Psoas muscle (tissue), 8 donors: ENCODE measurements at places on chromosomes 1 and 21. TPM values are rescaled to one million over a fixed set of nuclear protein-coding genes. Genes with fewer than 3 reads are reported as not detected.

DNA sequence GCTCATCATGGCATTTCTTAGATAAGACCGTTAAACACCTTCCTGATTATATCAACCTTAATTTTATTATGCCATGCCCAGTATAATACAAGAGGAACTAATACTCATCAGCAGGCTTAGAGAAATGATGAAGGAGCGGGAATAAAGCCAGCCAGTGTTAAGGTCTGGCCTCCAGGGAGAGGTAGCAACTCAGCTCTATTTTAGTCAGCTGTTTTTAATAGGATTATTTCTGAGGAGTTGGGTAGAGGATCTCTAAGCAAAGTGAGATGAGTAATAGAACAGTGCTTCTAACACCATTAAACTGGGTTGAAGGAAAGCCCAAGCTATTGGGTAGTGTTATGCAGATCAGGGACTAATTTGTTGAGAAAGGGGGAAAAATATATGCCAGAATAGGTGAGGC lies 921.5 kb downstream of the TTLL7 start:
- H3K4me1 ChIP-seq, result no peaks in the 10 kb centered on the region
- H3K27ac ChIP-seq, result no peak overlapping the region
- no peak overlapping the region for H3K4me3 ChIP-seq
- H3K27me3 ChIP-seq, result no peaks in the 10 kb centered on the region
- no peak for DNase-seq

DNA sequence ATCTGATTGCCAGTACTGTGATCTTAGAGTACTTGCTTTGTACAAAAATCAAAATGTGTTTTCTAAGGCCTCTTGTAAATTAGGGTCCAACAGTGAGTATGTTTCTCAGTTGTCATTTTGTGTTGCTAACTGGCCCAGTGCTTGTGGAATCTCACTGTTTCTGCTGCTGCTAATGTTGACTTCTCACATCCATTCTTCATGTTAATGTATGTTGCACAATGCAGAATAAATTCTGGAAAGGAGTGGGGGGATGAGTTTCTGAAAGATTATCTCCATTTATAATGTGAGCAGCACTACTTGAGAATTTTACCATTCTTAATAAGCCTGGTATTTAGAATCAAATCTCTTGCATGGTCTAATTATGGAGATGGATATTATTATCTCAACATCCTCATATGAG lies 57.9 kb downstream of the CACHD1 start:
- H3K36me3 ChIP-seq, result no peaks in the 10 kb centered on the region
- H3K27ac ChIP-seq, result no peak overlapping the region
- H3K4me1 ChIP-seq, result no peaks in the 10 kb centered on the region
- H3K4me3 ChIP-seq, result no peak overlapping the region
- H3K27me3 ChIP-seq, result no peaks in the 10 kb centered on the region
- DNase-seq, result no peak

Gene MPZ
- 2.6 TPM for total RNA-seq

Gene OR2G6
- total RNA-seq, result not detected

Gene STUM
- 1.2 TPM for total RNA-seq

DNA sequence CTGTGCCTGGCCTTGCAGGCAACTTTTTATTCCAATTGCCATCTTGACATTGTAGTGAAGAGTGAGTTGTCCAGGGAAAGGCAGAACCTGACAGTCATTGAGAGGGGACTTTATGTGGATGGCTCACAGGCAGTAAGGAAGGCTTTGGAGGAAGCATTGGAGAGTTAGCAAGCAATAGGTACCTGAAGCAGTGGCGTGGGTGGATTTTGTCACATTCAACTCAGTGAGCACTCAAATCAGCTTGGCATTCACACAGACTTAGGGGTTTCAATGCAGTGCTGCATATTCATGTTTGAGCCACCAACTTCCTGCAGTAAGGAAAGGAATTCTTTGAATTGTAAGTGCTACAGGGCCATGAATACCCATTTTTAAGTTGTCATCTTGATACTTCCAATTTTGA lies 69.0 kb downstream of the AK4 start:
- no peak overlapping the region for H3K27ac ChIP-seq
- no peaks in the 10 kb centered on the region for H3K36me3 ChIP-seq
- H3K4me3 ChIP-seq, result no peak overlapping the region
- no peaks in the 10 kb centered on the region for H3K27me3 ChIP-seq

GRCh38 chr1:55610203-55610602 lies 395.0 kb upstream of the USP24 start:
- H3K36me3 ChIP-seq, result no peaks in the 10 kb centered on the region
- H3K4me1 ChIP-seq, result no peaks in the 10 kb centered on the region
- no peak overlapping the region for H3K4me3 ChIP-seq
- DNase-seq, result no peak
- H3K27ac ChIP-seq, result no peak overlapping the region

DNA sequence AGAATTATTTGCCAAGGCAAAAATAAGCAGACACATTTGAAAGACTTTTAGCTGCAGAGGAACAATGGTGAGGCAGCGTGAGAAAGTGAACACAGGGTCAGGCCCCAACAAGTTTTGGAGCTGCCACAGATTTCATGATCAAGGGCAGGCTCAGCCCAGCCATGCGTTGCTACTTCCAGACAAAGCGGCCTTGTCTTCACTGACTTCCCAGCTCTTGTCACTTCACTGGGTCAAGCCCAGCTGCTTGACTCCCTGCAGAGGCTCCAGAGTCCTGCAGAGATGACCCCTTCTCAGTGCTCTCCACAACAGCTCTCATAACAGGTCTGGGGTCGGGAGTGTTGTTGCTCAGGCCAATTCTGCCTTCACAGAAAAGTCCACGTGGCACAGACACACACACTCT lies 35.8 kb downstream of the HHAT start:
- H3K27me3 ChIP-seq, result no peaks in the 10 kb centered on the region
- H3K36me3 ChIP-seq, result no peaks in the 10 kb centered on the region
- H3K4me1 ChIP-seq, result no peaks in the 10 kb centered on the region
- no peak overlapping the region for H3K4me3 ChIP-seq
- H3K27ac ChIP-seq, result no peak overlapping the region
- no peak for DNase-seq

DNA sequence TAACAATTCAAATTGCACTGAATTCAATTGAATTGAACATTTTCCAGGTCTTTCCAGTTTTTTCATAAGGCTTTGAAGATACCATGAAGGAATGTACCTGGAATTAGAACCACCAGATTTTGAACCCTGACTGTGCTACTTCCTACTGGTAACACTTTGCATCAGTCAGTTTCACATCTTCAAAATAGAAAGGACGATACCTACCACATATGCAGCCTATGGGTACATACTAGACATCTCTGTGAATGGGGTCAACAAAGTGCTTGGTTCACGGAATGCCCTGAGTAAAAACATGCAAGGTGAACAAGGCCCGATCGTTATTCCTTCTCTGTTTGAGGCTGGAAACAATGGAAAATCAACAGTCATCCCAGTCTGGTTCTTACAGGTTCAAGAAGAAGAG lies 41.2 kb upstream of the WLS start:
- H3K27ac ChIP-seq, result no peak overlapping the region
- DNase-seq, result no peak
- no peaks in the 10 kb centered on the region for H3K36me3 ChIP-seq
- H3K4me1 ChIP-seq, result no peaks in the 10 kb centered on the region
- no peaks in the 10 kb centered on the region for H3K27me3 ChIP-seq

DNA sequence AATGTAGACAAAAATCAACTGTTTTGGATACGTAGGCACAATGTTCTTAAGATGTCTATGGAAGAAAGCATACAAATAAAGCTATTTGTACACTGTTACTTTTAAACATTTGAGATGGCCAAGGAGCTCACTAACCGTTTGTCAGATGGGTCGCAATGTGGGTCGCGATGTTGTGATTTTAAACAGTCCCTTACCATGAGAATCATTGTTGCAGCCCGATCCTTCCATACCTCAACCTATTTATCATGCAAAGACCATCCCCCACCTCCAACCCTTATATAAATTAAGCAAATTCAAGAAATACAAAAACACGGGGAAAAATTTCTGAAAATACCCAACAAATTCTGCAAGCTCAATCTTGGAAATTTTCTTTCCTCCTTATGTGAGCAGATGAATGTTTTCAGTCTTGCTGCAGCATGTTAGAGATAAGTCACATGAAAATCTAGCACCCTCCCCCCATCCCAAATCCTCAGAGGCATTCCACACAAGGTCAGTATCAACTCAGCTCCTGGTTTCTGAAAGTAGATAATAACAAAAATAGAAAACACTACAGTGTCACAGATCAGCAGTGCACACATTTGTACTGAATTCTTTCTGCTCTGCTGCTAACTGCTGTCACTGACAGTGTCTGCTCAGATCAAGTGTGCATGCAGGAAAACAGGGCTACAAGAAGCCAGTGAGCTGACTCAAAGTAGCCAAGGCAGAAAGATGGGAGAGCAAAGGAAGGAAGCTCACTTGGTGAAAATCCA lies 92.9 kb upstream of the TTC39A start:
- no peak for DNase-seq
- no peak overlapping the region for H3K4me3 ChIP-seq
- peaks cover 10% of the 10 kb centered on the region for H3K4me1 ChIP-seq
- peak overlapping the region; percentile 10 for H3K27ac ChIP-seq
- peaks cover 52% of the 10 kb centered on the region for H3K36me3 ChIP-seq

GRCh38 chr1:97759078-97759477 lies 161.8 kb downstream of the DPYD start:
- H3K4me1 ChIP-seq, result peaks cover 12% of the 10 kb centered on the region
- no peak overlapping the region for H3K4me3 ChIP-seq
- no peak for DNase-seq
- H3K27me3 ChIP-seq, result no peaks in the 10 kb centered on the region
- no peak overlapping the region for H3K27ac ChIP-seq

- H3K27me3 ChIP-seq, result no peaks in the 10 kb centered on the region
- H3K4me1 ChIP-seq, result no peaks in the 10 kb centered on the region
- DNase-seq, result no peak
- no peak overlapping the region for H3K27ac ChIP-seq
Observed at GRCh38 chr1:87186346-87186745, 142.3 kb upstream of the LMO4 start.

Gene USH2A
- total RNA-seq, result not detected

DNA sequence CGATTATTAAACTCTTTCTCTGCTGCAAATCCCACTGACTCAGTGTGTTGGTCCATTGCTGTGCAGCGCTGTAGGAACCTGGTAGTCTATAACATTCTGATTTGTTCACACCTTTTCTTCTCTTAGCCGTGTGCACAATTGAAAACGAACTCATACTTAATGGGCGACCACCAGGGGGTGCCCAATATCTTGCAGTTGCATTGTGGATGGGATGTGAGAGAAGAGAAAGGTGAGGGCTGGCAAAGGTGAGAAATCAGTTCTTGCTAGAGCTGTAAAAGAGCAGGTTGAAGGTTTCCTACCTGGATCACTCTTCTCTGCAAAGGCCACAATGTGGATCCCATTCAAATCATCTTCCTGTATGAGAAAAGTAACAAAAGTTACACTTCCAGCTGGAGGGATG lies 51.0 kb downstream of the CASQ2 start:
- H3K27me3 ChIP-seq, result no peaks in the 10 kb centered on the region
- H3K27ac ChIP-seq, result no peak overlapping the region
- H3K4me1 ChIP-seq, result no peaks in the 10 kb centered on the region
- peak; percentile 69 for DNase-seq
- H3K36me3 ChIP-seq, result peaks cover 3% of the 10 kb centered on the region

Gene TMEM82
- total RNA-seq, result not detected
